DMS153 (cell line): ENCODE measurements at places on chromosomes 6 and 20.
A peak's percentile ranks its signal among the peaks of the same experiment; 100 is the strongest.

DNA sequence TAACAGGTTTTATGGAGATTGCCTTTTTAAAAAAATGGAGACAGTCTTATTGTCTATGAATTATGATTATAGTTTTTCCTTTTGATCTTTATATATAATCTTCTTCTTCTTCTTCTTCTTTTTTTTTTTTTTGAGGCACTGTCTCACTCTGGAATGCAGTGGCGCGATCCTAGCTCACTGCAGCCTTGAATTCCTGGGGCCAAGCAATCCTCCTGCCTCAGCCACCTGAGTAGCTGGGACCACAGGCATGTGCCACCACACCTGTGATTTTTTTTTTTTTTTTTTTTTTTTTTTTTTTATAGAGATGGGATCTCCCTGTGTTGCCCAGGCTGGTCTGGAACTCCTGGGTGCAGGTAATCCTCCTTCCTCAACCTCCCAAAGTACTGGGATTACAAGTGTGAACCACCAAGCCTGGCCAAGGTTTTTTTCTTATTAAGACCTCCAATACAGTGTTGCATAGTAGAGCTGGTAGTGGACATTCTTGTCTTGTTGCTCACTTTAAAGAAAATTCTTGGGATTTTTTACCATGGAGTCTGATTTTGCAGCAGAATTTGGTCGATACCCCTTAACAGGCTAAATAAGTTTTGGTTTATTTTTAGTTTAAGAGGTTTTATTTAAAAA is 46.5 kb downstream of the STK4 start:
- DNase-seq, result no peak

GRCh38 chr6:109498936-109499335 is 15.9 kb upstream of the ZBTB24 start:
- no peak for DNase-seq

- no peak for DNase-seq
Measured at GRCh38 chr6:47592131-47592840, 106.1 kb upstream of the ADGRF4 start.

- DNase-seq, result no peak
Measured at GRCh38 chr20:19880256-19881079, 122.4 kb downstream of the RIN2 start.

DNA sequence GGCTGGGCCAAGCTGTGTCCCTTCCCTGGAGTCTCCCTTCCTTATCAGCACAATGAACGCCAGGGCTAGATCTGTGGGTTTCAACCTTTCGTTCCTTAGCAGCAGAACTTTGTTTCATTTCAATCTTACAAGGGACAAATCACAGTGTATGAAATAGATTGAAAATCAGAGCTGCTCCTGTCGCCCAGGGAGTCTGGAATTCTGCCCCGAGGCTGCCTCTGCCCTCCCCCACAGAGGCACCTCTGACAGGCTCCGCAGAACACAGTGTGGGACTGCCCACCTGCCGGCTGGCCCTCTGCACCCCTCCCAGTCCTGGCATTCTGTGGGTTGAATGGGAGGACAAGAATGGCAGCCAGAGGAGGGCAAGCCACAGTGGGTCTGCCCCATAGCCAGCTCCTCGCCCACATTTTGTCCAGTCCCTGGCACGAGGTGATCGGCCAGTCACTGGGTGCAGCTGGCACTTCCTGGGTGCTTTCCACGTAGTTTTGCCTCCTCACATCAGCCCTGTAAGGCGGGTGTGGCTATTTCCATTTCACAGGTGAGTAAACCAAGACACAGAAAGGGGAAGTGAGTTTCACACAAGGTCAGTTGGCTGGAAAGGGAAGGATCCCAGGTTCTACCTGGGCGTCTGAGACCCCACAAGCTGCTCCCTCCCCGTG is 26.1 kb downstream of the MANBAL start:
- no peak for DNase-seq

GRCh38 chr6:168343239-168344150 is 23.9 kb upstream of the DACT2 start:
- no peak for DNase-seq

DNA sequence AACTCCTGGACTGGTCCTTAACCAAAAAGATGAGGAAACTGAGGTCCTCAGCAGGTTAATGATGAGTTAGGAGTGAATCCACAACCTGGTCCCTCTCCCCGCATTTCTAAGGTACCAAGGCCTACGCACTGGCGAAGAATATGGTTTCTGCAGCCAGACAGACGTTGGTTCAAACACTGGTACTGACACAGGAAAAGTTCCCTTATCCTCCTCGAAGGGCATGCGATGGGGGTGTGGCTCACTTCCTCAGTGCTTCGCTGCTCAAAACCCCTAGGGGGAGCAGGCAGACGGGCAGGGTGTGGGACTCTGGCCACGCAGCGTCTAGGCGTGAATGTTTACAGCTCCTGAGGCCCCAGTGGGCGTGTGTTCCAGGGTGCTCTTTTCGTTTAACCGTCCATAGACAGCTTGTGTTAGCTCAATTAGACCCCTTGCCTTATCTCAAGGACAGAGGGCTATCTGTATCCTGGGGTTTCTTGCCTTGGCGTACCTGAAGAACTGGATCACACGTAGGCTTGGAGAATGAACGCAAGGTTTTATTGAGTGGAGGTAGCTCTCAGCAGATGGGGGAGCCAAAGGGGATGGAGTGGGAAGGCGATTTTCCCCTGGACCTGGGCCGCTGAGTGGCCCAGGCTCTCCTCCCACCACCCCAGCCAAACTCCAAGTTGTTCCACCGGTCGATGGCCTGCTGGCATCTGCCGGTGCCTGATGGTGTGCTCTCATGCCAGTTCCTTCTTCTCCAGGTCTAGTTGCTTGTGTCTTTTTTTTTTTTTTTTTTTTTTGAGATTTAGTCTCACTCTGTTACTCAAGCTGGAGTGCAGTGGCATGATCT is 31.8 kb upstream of the PTPN1 start:
- DNase-seq, result peak; percentile 33

DNA sequence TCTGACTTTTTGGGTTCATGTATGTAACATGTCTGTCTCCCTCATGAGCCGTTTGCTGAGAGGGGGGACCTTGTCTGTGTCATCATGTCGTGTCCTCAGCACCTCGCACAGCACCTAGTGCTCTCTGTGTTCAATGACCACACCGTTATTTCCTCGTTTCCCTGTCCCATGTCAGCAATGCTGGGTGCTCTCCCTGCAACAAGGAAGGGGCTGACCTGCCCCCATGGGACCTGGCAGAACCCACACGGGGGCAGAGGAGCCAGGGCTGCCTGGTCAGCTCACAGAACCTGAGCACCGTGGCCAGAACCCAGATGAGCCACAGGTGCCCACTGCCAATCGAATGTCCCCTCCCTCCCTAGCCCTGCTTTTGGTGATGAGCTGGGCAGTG is 7.3 kb downstream of the ADA start:
- DNase-seq, result no peak

DNA sequence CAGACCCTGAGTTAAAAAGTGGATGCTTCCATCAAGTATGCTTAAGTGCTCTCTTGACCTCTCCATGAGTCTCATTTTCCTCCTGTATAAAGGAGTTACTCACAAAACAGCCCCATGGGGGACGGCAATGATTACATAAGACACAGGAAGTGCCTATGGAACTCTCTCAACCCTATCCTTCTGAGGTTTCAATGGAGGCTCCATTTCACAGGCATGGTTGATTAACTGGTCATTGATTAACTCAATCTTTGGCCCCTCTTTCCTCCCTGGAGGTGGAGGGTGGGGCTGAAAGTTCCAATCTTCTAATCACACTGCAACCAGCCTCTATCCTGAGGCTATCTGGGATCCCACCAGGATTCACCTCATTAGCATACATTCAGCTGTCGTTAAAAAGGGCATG is 29.3 kb downstream of the CST8 start:
- peak; percentile 21 for DNase-seq

- no peak for DNase-seq
Measured at GRCh38 chr20:60052322-60052721, 94.1 kb downstream of the CDH26 start.

GRCh38 chr6:30712441-30712945 is 4.6 kb downstream of the MDC1 start:
- DNase-seq, result no peak

DNA sequence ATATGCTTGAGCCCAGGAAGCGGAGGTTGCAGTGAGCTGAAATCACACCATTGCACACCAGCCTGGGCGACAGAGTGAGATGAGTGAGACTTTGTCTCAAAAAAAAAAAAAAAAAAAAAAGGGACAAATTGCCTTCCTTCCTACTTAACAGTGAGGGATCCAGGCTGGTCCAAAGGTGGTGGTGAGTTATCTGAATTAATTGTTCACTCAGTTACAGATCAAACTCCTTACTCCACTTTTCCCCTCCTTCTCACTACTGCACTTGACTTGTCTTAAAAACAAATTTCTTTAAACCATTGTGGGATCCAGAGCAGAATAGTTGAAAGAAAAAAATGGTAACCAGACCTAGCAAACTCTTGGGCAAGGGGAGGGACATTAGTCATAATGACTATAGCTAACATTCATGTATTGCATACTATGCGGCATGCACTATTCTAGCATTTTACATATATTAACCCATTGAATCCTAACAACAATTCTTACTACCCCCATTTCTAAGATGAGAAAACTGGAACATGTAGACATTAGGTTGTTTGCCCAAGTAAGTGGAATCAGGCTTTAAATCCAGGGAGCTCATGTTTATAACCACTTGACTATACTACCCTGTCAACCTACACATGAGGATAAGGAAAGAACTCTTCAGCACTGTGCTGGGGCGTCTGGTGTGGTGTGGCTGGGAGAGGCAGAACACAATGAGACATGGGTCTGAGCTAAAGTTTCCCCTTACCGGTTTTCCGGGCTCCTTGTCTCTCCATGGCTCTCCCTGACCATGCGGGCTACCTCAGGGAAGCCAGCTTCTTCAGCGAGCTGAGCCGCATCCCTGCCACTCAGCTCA is 1.5 kb downstream of the GPANK1 start:
- DNase-seq, result no peak

DNA sequence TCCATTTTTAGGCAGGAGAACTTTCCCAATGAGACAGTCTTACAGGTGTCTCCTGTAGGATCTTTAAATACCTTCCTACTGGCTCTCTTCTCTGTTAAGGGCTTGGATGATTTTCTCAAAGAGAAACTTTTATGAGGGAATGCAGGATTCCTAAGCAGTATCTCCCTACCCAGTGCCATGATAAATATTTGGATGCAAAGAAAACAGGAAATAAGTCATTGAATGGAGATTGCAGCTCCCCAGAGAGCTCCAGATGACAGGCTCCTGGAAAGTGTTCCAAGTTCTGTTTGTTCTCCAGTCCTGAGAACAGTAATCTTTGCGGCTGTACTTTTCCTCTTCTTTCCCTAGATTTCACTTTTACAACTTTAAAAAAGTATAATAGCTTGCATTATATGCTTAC is 2.4 kb upstream of the SCGN start:
- DNase-seq, result peak; percentile 19

DNA sequence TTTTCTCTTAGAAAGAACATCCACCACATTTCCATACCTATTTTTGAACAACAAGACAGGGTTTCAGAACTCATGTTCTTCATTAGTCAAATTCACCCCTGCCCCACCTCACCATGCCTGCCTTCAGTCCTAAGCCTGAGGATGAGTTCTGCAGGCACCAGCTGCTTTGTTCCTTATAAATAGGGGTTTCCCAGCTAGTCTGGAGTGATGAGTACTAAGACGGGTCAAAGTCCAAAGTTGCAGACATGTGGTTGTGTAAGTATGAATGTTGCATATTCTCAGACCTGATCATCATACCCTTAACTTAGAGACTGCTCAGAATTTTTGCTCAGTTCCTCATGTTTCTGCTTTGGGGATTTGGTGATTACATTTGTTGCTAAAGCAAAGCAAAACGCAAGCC is 257.7 kb upstream of the CDYL start:
- DNase-seq, result no peak
